ENCODE measurements at places on chromosomes 6 and 20.

DNA sequence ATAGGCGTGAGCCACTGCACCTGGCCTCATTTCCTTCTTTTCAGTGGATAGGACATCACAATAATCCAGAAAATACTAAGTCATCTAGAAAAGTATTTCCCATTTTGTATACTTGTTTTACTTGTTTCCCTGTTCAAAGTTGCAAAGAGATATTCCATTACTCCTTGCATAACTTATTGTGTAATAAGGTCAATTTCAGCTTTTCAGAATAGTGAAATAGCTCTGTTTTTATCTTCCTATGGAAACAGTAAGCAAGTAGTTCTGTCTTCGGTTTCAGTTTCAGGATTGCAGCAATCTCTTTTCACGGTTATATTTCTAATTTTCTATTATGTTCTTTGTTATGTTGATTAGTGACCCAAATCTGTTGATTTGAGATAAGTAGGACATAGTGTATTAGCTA is 6.0 kb downstream of the STX11 start:
- DNase-seq, result no peak

DNA sequence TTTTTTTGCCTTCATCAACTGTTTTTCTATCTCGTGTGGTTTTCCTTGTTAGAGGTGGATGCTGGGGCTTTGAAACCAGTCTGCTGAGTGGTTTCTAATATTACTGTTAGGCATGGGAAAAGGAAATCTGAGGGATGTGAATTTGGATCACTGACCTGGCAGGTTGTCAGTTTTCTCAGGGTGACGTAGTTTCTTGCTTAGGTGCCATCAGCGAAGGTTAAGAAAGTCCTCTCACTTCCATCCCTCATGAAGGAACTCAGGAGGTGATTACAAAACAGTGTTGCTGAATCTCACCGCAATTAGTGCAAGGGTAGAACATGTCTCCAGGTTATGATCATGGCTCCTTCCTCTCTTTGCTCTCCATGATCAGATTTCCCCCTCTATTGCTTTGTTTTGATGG is 135.9 kb downstream of the SOX4 start:
- no peak for DNase-seq

DNA sequence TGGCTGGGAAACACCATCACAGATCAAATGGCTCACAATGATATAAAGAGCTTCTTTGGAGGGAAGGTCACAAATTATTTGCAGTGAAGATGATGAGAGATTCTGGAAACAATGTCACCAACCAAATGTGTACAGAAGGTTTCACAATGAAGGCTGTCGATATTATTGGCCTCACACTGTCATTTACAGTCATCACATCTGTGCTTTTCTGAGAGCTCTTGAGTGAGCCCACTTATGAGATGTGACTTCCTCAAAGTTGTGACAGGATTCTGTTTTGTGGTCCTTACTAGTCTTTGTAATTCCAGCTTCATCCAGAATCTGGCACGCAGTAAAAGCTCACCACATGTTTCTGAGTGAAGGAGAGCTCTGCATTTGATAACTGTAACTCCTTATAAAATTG is 133.6 kb downstream of the LMBRD1 start:
- no peak for DNase-seq

DNA sequence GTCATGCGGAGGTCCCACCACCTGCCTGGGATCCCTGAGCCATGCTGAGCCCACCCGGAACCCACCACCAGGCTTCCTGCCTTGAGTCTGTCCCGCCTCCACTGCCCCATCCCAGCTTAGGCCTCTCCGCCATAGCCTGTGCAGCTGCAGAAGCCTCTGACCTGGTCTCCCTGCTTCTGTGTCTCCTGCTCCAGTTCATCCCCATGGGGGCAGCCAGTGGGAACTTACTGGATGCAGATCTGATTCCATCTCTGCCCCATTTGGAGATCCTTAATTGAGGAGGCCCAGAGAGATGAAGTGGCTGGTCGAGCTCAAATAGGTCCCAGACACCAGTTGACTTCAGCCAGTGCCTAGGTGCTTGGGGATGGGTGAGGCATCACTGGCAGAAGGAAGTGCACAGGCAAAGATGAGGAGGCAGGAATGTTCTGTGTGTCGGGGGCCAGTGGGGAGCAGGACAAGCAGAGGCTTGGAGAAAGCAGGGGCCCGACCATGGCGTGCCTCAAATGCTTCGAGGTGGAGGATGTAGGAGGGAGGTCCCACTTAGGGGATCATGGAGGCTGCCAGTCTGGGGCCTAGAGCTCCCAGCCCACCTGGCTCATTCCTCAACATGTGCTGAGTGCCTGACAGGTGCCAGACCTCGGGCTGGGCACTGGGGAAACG is 112.8 kb downstream of the TOX2 start:
- DNase-seq, result no peak

DNA sequence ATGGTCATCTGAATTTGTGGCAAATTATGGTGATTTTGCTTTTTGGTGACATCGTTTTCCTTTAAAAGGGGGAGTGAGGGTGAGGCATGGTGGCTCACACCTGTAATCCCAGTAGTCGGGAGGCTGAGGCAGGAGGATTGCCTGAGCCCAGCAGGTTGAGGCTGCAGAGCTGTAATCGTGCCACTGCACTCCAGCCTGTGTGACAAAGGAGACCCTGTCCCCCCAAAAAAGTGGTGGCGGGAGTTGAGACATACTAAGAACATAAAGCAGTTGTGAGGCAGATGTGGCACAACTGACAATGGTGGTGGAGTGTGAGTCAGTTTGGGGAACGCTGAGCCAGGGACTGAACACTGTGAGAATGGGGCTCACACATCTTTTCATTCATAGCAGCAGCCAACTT is 45.5 kb downstream of the ADNP start:
- no peak for DNase-seq
